Activated CD8-positive, alpha-beta memory T cell treated with anti-CD3 and anti-CD28 coated beads for 48 hours (primary cell): ENCODE measurements at places on chromosomes 6 and 20.

GRCh38 chr6:73372516-73372915 is 2.8 kb upstream of the OOEP start:
- DNase-seq = no peak

GRCh38 chr20:63290677-63291472 is 2.1 kb upstream of the COL20A1 start:
- peak; percentile 44 for DNase-seq

GRCh38 chr6:2998998-2999617 is 586 bp upstream of the NQO2 start:
- no peak for DNase-seq

- DNase-seq = no peak
These were observed 108.5 kb upstream of the KCNK16 start for GRCh38 chr6:39430871-39431523.

- no peak for DNase-seq
These were observed 245.1 kb downstream of the FOXA2 start for GRCh38 chr20:22339091-22339881.

DNA sequence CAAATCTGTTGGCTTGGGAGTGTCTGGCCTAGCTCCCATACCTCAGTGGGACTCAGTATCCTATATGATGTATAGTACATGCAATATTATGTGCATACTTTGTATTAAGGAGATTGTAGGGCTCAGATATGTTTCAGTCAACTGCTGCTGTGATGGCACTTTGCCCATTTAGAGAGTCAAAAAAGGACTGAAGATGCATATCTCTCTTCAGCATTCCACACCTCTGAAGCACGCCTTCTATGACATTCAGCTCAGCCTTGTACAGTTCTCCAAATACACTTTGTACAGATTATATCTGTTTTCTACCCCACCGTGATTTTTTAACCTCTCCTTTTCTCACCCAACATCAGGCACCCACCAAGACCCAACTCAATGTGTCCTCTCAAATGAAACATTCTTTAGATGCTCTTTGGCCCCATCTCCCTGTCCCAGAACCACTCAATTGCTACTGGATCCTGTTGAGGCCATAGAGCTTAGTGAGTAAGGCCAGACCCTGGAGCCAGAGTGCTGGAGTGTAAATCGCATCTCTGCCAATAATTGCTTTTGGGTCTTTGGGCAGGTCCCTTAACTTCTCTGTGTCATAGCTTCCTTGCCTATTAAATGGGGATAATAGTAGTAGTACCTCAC is 15.6 kb downstream of the ENPP1 start:
- no peak for DNase-seq

GRCh38 chr20:25439328-25439727 is 31.9 kb downstream of the GINS1 start:
- DNase-seq = no peak

GRCh38 chr6:9927275-9927674 is 487.6 kb downstream of the TFAP2A start:
- no peak for DNase-seq

- DNase-seq = no peak
These were observed 232.3 kb downstream of the NFATC2 start for GRCh38 chr20:51310216-51310615.

- DNase-seq = no peak
These were observed 9.1 kb upstream of the FOXP4 start for GRCh38 chr6:41536795-41537758.

DNA sequence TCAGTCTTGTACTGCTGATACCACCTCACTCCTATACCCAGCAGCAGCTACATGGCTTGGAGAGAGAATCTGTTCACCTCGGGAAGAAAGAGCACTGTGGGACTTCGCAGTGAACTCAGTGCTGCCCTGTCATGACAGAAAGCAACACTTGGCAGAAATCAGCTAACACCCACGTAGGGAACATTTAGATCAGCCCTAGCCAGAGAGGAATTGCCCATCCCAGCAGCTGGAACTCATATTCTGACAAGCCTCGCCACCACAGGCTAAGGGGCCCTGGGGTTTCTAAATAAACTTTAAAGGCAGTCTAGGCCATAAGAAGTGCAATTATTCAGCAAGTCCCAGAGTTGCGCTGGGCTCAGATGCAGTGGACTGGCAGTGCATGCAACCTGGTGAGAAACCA is 1266.8 kb downstream of the GRIK2 start:
- DNase-seq = no peak

DNA sequence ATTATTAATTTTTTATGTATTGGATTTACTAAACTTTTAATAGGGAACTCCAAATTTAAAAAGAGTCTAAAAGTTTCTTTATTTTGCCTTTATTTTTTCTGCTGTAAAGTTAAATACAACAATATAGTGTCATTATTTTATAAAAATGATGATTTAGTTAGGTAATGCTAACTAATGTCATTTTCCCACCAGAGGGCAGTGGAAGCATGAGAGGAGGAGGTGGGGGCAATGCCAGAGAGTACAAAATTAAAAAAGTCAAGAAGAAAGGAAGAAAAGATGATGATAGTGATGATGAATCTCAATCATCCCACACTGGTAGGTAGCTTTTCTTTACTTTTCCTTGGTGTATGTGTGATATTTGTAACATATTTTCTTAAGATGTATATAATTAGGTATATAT is 20.2 kb upstream of the FHL5 start:
- DNase-seq = no peak

DNA sequence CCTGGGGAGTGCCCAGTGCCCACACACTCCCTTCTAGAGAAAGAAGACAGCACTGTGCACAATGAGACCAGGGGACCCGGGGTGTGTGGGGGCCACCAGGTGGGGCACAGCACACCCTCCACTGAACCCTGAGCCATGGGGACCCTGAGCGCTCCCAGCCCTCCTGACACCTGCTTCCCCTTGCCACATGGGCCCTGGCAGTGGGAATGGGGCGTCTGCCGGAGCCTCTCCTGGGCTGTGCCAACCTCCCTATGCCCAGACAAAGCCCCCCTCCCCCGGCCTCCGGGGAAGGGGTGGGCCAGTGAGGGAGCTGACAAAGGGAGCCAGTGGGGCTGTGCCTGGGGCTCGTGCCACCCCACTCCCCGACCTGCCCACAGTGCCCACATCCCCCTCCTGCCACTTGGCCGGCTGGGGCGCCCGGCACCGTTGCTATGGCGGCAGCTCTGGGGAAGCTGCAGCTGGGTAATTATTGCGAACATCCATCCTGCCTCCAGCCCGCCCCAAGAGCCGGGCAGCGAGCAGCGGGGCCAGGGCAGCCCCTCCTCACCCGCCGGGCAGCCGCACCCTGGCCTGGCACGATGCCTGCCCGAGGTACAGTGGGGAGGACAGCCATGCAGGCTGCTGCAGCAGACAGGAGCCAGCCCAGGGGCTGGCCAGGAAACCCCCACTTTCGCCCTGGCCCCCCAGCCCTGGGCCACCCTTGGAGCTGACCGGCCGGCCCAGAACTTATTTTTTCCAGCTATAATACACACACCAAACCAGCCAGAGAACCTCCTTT is 41.9 kb upstream of the NOL4L start:
- no peak for DNase-seq

- no peak for DNase-seq
These were observed 67.3 kb downstream of the MDGA1 start for GRCh38 chr6:37630281-37630799.

DNA sequence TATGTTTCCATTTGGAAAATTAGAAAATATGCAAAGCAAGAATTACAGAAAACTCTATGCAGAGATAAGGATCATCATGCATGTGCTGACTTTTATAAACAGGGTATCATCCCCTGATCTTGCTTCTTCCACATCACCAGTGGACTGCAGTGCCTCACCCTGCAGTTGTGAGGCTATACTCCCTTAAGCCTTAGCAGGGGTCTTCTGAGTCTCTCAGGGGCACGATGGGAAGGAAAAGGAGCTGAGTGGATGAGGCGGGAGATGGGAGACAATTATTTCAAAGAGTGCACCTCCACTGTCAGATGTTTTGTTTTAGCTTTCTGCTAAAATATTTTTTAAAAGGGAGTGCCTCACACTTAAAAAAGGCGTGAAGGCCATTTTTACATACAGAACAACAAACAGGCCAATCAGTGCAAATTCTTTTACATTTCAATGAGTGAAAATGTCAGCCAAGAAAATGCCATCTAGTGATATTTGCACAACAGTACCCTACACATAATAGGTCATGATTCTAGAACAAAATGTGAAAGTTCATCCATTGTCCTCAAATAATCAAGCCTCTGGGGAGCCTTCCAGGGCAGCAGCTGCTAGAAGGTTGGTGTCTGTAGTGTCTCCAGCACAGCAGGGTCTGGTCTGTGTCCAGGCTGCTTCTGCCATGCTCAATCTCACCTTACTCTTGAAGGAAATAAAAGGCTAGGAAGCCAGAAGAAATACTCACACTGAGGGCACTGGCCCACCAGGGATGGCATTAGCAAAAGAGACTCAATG is 13.2 kb upstream of the SERPINB9 start:
- DNase-seq = no peak

DNA sequence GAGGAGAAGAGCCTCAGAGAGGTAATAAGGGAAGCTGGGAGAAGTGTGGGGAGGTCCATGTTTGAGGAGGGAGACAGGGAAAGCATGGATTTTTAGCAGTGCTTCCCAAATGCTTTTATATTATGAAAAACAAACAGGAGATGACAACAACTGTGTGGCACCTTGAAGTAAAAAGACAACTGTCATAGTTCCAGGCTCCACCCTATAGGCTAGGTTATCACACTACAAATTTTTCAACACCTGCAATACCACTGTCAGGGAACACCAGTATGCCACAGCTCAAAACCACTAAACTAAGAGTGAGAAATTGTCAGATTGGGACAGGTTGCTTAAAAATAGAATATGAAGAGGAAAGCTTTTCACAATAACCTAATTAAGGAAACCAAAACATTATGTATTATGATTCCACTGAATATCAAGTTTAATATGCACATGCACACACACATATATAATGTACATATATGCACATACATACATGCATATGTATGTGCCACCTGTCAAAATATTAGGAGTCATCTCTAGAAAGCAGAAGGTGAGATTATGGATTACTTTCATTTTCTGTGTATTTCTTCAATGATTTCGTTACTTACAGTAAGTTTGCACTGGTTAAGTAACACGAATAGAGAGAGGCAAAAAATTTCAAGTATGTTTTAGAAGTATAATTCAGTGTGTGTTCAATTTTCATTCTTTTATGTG is 261.2 kb downstream of the PTPRK start:
- DNase-seq = no peak

DNA sequence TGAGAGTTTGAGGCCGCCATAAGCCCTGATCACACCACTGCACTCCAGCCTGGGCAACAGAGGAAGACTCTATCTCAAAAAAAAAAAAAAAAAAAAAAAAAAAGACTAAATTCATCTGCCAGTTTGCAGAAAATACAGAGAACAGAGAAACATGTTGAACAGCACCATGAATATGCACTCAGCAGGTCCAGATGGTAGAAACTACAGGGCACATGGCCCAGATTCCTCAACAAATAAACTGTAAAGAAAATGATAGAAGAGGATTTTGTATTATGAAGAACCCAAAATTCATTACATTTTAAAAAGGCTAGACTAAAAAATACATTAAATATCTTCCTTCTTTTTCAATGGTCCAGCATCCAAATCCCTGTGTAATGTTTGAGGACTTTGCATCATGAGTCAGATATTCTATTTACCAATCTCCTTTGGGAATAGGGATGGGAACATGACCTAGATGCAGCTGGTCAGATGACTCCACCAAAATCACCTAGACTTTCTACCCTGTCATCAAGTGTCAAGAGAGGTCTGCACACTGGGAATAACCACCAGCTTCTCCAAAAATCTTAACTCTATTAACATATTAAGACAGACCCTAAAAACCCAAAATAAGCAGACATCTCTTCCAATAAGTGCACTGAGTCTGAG is 189.1 kb upstream of the TCF21 start:
- DNase-seq = no peak

- no peak for DNase-seq
These were observed 8.3 kb downstream of the CEP250 start for GRCh38 chr20:35463455-35464300.

- DNase-seq = no peak
These were observed 12.0 kb upstream of the SERPINB9 start for GRCh38 chr6:2915150-2915549.

- no peak for DNase-seq
These were observed 316.0 kb downstream of the CLIC5 start for GRCh38 chr6:45699663-45700062.

DNA sequence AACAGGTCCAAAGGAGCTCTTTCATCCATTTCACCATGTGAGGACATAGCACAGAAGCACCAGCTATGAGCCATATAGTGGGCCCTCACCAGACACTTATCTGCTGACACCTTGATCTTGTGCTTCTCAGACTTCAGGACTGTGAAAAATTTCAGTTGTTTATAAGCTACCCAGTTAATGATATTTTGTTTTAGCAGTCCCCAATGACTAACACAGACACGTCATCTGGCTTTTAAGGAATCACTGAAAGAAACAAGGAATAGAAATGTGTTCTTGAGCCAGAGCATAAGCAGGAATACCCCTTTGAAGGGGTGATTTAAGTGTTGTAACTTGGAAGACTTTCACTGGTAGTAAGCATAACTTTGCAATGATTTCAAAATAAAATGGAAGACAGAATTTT is 214.7 kb upstream of the PTCHD4 start:
- no peak for DNase-seq

- no peak for DNase-seq
These were observed 474 bp downstream of the TPX2 start for GRCh38 chr20:31739550-31739977.

DNA sequence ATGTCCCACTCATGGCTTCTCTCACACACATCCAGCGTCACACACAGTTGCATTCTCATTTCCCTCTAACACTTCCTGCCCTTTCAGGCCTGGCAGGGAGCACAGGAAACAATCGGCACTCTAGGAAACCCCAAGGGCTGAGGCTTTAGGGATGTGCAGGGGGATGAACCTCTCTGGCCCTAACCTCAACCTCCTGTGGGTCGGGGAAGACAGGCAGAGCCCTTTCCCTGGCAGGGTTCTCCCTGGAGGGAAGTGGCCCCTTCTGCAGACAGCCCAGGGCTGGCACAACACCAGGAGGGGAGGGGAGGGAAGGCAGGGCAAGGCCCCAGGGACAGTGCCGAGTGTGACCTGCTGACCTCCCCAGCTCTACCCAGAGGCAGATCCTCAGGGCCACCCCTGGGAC is 2.7 kb downstream of the TEAD3 start:
- DNase-seq = no peak

- DNase-seq = no peak
These were observed 56.4 kb downstream of the RALY start for GRCh38 chr20:34049897-34050695.

- peak; percentile 75 for DNase-seq
These were observed at the start of gene TNF for GRCh38 chr6:31575335-31575901. TNF (plus strand) TSS chr6:31575565; CDS start chr6:31575742, 177 bp downstream.

DNA sequence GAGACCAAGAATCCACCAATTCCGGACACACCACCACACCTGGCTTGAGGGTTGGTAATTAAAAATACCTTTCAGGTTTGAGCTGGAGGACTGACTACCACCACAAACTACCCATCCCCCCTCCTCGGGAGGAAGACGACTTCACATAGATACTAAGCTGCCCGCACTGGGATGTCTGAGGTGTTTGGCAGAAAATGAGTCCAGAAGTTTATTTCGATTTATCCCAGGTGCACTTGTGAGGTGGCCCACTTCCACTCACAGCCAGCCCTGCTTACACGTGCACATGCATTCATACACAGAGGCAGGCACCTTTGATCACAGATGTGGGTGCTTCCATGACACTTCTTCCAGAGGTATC is 187.1 kb downstream of the ID4 start:
- no peak for DNase-seq

GRCh38 chr6:150689900-150690590 is 90.4 kb downstream of the PLEKHG1 start:
- no peak for DNase-seq
